ENCODE measurements at places on chromosomes 2 and 18.

- DNase-seq, result no peak
Observed at GRCh38 chr2:144516411-144516980, 3.4 kb downstream of the ZEB2 start.

GRCh38 chr2:134917360-134917865 is 1.2 kb upstream of the CCNT2 start:
- DNase-seq, result no peak

DNA sequence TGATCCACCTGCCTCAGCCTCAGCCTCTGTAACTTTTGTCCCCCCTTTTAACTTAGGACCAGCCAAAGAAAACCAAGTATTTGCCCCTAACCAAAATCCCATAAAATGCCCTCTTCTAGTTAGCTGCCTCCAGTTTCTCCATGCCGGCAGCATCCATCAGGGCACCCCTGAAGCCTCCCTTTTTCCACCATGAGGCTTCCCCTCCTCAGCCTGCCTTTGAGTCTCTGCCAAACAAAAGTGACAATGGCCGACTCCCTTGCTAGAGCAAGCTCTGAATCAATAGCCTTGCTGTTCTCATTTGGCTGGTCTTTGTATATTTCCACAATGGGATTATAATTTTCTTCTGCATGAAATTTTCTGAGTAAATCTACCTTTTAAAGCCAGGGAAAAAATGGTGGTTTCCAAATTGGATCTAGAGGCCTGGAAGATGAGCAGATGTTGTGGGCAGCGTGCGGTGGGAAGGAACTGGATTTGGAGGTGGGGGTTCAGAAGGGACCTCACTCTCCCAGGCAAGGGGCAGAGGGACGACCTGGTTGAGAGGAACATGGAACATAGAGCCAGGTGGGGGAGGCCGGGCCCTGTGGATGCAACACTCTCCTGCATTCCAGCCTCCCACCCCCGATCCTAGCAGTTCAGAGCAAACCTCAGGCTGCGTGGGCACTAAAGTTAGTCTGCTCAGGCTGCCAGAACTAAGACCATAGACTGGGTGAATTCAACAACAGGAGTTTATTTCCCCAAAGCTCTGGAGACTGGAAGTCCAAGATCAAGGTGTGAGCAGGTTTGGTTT is 80.6 kb downstream of the HS6ST1 start:
- no peak for DNase-seq

DNA sequence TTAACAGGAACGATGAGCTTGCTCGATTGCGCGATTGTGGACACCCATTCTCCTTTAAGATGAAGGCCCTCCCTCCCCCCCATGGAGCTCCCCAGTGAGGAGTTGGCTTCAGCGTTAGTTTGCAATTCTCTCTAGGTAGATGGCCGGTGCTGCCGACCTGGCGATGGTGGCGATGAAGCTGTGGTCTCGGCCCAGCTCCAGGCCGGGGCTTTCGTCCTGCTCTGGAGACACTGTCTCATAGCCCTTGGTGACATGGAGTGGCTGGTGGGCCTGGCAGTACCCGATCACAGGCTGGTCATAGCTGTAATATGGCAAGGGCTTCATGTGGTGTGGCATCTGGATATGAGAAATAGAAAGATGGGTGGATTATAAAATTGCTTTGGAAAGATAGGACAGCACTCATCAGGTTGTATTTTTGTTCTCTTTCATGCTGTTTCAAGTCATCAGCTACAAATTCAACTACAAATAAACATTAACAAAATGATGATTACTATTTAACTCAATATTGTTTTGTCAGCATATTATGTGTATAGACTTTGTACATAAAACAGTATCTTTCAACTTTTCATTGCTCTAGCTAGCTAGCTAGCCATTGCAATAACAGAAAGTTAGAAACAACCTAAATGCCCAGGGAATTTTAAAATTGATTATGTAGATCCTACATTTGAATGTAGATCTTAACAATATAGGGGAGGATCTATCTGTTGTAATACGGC is 773.4 kb downstream of the LRRTM4 start:
- DNase-seq, result no peak

DNA sequence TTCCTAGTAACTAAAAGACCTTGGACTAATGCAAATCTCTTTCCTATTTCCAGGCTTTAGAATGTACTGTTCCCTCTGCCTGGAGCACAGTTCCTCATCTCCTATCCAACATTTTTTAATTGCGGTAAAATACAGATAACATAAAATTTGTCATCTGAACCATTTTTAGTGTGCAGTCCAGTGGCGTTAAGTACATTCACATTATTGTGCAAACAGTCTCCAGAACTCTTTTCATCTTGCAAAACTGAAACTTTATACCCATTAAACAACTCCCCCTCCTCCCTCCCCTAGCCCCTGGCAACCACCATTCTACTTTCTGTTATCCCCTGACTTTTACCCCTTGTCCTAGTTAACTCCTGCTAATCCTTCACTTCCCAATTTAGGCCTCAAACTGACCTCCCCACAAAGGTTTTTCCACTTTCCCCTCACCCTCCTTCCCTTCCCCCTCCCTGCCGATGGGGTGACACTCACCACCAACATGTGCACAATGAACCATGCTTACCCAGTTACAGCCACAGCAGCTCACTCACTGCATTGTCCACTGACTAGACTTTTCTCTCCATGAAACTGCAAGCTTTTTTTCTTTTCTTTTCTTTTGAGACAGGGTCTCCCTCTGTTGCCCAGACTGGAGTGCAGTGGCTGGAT is 54.8 kb downstream of the KIAA2012 start:
- no peak for DNase-seq

- no peak for DNase-seq
Observed at GRCh38 chr18:8603663-8604520, 5.3 kb upstream of the RAB12 start.

DNA sequence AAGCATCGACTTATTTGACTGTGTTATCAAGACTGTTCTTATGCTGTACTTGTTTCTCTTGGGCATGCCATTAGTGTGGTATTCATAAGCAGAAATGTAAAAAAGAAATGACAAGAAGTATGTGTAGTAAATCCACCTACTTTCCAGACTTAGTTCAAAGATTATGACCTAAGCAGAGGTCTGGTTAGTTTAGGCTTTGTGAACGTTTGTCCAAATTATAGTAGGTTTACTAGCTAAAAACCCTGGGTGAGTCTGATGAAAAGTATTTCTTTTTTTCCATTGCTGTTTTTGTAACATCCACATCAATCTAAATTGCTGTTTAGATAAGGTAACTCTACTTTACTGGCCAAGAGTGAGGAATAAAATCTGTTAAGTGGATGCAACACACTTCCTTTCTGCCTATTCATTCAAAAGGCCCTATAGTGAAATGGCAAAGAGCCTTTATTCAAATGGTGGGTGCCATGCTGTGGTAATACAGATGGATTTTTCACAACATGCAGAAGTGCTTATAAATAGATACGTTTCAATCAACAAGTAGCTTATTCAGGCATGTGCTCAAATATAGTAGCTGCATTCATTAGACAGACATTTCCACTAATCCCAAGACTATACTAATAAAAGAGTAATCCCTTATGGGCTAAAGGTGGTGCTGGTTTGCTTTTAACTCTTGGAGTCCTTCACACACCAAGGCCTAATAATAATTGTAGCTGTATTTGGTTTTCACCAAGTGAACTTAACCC is 122.5 kb upstream of the LTBP1 start:
- no peak for DNase-seq

GRCh38 chr2:217166241-217166850 is 306.5 kb upstream of the TNP1 start:
- DNase-seq, result no peak

- no peak for DNase-seq
Observed at GRCh38 chr18:48766026-48766425, 184.7 kb downstream of the SMAD7 start.

GRCh38 chr18:27685091-27685490 is 491.8 kb downstream of the CDH2 start:
- DNase-seq, result no peak

GRCh38 chr2:172999641-173000386 is 75.8 kb upstream of the MAP3K20 start:
- no peak for DNase-seq

GRCh38 chr2:227862227-227862740 is 9.1 kb upstream of the DAW1 start:
- no peak for DNase-seq

GRCh38 chr2:132414081-132414480 is 2.5 kb upstream of the GPR39 start:
- DNase-seq, result no peak
